ENCODE measurements at places on chromosomes 1 and 21.
A peak's percentile ranks its signal among the peaks of the same experiment; 100 is the strongest.

- DNase-seq = no peak
Observed at GRCh38 chr1:22508329-22508728, 55.0 kb upstream of the EPHA8 start.

DNA sequence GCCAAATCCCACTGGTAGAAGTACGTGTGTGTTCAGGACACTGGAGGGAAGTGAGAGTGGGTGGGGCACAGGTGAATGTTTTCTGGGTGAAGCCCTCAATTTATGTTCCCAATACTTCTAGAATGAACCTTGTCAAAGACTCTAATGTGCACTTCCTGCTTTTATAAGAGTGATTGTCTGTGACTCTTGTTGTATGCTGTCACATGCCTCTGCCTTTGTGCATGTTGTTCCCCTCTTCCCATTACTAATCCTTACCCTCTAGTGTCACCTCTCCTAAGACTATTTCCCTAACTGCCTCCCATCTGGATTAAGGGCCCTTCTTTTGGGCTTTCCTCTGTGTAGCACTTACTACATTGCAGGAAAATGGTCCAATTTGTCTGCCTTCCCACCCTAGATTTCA is 2.5 kb upstream of the LINGO4 start:
- DNase-seq = no peak

DNA sequence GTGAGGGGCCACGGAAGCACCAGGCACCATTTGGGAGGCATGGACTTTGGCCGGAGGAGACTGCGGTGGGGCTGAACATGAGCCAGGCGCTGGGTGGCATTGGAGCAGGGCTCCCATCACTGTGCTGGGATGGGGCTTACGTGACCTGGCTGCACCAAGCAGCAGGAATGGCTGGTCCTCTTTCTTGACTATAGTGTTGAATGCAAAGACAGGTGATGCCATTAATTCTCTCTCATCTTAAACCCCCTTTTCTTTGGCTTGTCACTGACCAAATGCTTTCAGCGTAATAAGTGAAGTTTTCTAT is 447.9 kb downstream of the CAMTA1 start:
- DNase-seq = no peak

DNA sequence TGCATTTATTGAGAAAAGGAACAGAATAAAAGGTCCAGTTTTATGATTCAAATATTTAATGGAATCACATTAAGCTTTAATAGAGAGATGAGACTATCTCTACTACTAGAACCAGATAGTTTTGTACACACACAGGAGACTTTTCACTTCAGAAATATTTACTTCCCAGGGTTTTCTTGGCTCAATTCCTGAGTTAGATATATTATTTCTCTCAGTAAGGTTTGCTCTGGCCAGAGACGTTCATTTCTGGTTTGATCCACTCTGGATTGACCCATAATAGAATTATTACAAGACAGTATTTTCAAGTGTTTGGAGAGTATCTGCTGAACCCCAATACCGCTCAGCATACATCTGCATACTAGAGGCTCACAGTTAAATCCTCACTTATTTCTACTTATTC is 1.3 kb upstream of the RCOR3 start:
- DNase-seq = peak; percentile 48

- no peak for DNase-seq
Observed at GRCh38 chr1:84688463-84689061, 1.7 kb downstream of the SSX2IP start.

DNA sequence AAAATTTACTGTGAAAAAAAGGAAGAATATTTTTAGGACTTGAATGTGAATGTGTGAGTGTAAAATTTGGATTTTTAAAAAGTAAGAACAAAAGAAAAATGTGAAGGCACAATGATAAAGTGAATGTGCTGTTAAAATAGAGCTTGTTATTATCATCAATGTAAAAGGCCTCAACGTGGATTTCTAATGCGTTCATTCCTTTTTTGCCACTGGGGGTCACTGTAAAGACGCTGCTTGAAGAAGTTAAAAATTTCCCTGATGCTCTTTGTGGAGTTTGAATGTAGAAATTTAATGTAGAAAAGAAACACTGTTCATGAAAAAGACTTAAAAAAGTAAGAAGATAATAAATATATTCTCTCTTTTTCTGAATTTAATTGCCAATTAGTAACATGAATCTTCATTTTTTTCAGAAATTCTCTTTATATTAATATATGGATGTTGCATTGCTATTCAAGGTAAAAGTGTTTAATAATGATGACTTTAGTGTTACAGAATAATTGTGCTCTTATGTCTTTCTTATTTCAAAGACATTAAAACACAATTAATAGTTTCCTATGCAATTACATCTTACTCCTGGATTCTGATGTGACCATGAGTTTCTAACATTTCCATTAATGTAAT is 161.5 kb downstream of the DNM3 start:
- peak; percentile 69 for DNase-seq

DNA sequence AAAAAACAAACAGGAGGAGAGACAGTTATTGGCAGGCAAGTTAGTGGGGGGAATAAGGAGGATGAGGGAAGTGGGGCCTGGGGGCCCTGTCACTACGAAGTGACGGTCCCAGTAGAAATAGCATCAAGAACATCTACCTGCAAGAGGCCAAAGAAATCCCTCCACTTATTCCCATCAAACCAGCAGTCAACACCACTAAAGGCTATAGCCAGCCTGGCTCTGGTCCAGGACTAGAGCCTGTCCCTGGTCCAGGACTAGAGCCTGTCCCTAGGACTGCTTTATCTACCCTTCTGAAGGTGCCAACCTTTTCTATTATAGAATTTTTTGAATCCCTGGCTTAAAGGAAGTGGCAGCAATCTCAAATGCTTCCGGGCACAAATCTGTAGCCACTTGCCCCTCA is 3.2 kb downstream of the KLF18 start:
- DNase-seq = no peak
